Peyer's patch (tissue), 4 donors: ENCODE measurements at places on chromosomes 1 and 21.

GRCh38 chr1:1221887-1222574 is 8.1 kb upstream of the TNFRSF4 start:
- no peak for DNase-seq

DNA sequence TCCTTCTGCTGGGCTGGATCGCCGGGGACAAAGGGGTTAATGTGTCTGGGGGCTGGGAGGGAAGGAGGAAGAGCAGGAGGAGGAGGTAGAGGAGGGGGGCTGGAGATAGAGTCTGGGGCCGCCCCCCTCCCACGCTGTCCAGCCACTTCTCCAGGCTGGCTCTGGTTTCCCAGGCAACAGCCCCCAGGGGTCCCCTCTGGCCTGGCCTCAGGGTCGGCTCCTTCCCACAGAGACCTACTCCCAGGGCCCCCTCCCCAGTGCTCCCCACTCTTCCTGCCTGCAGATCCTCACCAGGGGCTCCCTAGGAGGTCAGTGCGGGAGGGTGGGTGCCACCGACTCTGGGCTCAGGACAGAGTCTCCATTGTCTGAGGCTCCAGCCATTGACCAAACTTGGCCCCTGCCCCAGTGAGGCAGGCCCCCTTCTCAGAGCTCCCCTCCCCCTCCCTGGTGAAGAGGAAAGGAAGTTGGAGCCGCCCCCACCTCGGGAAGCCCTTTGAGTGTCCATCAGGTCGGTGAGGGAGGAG is 34.1 kb downstream of the ARHGEF10L start:
- DNase-seq = no peak

- no peak for DNase-seq
Measured at GRCh38 chr1:194829492-194829891, 1643.1 kb upstream of the B3GALT2 start.

- DNase-seq = no peak
Measured at GRCh38 chr1:217253985-217254384, 376.9 kb downstream of the GPATCH2 start.

DNA sequence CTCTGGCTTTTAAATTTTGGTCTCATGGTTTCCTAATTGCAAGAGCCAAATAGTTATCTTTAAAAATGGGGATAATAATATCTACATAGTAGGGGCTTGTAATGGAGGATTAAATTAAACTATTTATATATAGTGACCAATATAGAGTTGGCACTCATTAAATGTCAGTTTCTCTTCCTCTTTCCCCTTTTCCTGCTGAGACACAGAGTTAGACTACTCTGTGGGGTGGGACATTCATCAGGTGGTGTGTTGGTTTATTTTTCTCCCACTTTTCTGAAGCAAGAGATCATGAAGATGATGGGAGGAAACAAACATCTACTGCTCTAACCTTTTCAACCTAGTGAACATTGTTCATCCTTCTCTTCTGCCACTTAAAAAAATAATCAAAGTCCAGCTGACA is 17.3 kb upstream of the RAP1A start:
- no peak for DNase-seq

DNA sequence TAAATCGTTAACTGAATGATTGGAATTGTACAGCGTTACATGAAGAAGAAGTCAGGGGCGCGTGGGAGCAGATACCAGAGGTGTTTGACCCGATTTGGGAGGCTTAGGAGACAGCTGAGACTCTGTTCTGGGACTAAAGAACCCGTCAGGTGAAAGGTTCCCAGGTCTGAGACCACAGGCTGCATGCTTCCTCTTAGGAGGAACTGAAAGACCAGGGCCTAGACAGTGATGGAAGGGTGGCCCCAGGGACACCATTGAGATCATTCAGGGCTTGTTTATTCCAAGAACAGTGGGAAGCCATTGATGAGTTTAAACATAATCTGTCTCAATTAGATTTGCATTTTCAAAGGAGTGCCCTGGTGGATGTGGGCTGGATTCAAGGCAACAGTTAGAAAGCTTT is 904 bp downstream of the KLF17 start:
- no peak for DNase-seq
